Esophagus muscularis mucosa (tissue), 4 donors: ENCODE measurements at places on chromosomes 4 and X. TPM values are rescaled to one million over a fixed set of nuclear protein-coding genes. Genes with fewer than 3 reads are reported as not detected.
A peak's percentile ranks its signal among the peaks of the same experiment; 100 is the strongest.

Gene HOPX
- total RNA-seq: 5.4 TPM

Gene SPANXN3
- not detected for total RNA-seq

Gene SMR3B
- not detected for total RNA-seq

Gene FRMPD3
- total RNA-seq: not detected

- no peaks in the 10 kb centered on the region for H3K36me3 ChIP-seq
- no peak within 1 kb of the TSS for H3K27ac ChIP-seq
- peaks cover 40% of the 10 kb centered on the region for H3K4me1 ChIP-seq
- no peak for DNase-seq
Measured at GRCh38 chrX:153646620-153647373, at the start of gene DUSP9. Gene DUSP9, plus strand, starts transcription at chrX:153647203. Its CDS starts 751 bp downstream, at chrX:153647954.

DNA sequence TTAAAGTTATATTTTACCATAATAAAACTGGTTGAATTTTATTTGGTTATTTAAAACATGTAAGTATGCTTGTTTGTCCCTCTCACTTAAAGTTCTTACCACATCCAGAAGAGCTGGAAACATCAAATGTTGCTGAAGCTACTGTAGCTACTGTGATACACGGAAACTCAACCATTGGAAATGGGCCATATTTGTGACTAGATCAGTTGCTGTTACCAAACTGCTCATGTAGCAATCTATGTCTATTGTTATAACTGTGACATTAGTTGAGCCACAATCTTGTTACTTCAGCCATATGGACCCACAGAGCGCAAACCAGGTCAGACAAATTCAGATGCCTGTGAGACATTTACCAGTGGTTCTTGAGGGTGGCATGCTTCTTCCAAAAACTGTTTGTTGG, 41.6 kb downstream of the NDNF start:
- H3K27me3 ChIP-seq: no peaks in the 10 kb centered on the region
- H3K4me1 ChIP-seq: no peaks in the 10 kb centered on the region
- H3K4me3 ChIP-seq: no peak overlapping the region
- H3K27ac ChIP-seq: no peak overlapping the region

GRCh38 chr4:55904576-55904975, 44.2 kb upstream of the CEP135 start:
- no peaks in the 10 kb centered on the region for H3K4me1 ChIP-seq
- H3K4me3 ChIP-seq: no peak overlapping the region
- no peaks in the 10 kb centered on the region for H3K27me3 ChIP-seq
- no peak for DNase-seq

DNA sequence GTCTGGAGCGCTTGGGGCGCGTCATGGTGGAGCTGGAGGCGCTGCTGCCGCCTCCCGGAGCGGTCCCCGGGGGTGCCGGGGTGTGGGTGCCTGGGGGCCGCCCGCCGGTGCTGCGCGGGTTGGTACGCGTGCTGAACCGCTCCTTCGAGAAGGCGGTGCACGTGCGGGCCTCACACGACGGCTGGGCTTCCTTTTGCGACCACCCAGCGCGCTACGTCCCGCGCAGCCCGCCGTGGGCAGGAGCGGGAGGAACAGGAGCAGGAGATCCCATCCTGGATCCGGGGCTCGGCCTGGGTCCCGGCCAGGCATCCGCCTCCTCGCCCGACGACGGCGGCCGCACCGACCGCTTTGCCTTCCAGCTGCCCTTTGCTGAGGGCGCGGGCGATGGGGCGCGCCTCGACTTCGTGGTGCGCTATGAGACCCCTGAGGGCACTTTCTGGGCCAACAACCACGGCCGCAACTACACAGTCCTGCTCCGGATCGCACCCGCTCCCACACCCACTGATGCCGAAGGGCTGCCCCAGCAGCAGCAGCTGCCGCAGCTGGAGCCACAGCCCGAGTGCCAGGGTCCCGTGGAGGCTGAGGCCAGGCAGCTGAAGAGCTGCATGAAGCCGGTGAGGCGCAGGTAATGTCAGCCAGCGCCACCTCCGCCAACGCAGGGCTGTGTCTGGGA, 792 bp downstream of the PPP1R3F start:
- peak overlapping the region; percentile 71 for H3K4me3 ChIP-seq
- peak overlapping the region; percentile 93 for H3K27ac ChIP-seq
- H3K36me3 ChIP-seq: no peaks in the 10 kb centered on the region
- no peak for DNase-seq
- H3K27me3 ChIP-seq: no peaks in the 10 kb centered on the region

DNA sequence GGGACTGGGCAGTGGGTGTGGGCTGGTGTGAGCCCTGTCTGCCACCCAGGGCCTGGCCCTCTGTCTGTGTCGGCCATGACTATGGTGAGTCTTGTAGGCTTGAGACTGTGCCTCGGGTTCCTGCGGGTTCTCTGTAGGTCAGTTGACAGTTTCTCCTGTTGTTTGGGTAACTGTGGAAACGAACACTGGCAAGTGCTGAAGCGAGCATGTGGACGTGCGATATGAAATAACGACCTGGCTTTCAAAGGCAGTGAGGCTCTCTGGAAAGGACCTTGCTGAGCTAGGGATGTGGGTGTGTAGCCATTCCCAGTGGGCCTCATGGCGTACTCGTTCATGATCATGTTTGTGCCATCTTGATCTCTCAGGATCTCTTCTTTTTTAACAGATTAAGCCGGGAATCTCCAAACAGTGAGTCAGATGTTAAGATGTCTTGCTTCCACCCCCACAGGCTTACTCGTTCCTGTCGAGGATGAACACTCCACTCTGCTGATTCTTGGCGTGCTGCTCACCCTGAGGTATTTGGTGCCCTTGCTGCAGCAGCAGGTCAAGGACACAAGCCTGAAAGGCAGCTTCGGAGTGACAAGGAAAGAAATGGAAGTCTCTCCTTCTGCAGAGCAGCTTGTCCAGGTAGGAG, 41.3 kb downstream of the HTT start:
- H3K4me3 ChIP-seq: no peak overlapping the region
- no peaks in the 10 kb centered on the region for H3K27me3 ChIP-seq
- peaks cover 97% of the 10 kb centered on the region for H3K4me1 ChIP-seq
- peaks cover 50% of the 10 kb centered on the region for H3K36me3 ChIP-seq
- DNase-seq: no peak

DNA sequence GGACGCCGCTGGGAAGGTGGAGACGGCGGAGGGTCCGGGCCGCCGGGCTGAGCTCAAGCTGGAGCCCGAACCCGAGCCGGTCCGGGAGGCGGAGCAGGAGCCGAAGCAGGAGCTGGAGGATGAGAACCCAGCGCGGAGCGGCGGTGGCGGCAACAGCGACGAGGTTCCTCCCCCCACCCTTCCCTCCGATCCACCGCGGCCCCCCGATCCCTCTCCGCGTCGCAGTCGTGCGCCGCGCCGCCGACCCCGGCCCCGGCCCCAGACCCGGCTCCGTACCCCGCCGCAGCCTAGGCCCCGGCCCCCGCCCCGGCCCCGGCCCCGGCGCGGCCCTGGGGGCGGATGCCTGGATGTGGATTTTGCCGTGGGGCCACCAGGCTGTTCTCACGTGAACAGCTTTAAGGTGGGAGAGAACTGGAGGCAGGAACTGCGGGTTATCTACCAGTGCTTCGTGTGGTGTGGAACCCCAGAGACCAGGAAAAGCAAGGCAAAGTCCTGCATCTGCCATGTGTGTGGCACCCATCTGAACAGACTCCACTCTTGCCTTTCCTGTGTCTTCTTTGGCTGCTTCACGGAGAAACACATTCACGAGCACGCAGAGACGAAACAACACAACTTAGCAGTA, 483 bp downstream of the USP27X start:
- DNase-seq: no peak
- H3K4me3 ChIP-seq: peak overlapping the region; percentile 65
- H3K27me3 ChIP-seq: no peaks in the 10 kb centered on the region
- no peaks in the 10 kb centered on the region for H3K36me3 ChIP-seq
- peak overlapping the region; percentile 87 for H3K27ac ChIP-seq
